ENCODE measurements at places on chromosomes 3 and 15.

DNA sequence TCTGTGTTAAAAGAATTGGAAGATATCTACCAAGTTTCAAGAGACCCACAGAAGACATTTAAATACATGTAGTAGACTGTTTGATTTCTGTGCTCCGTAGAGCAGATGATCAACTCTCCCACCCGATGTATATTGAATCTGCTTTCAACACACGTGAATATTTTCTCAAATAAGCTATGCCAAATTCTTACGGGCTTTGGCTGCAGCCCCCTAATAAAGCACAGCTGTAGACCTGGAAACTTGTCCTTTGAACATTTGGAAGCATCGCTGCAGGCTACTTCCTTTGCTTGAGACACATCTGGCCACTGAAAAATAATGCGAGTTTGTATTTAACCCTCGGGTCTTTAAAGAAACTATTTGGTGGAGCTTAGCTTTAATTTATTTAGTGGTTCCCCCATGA is 98.3 kb upstream of the SELENOK start:
- no peak for DNase-seq

- DNase-seq = peak; percentile 59
These were observed 5.6 kb upstream of the MECOM start for GRCh38 chr3:169668957-169669741.

GRCh38 chr3:50192689-50193141 is 1.3 kb downstream of the GNAT1 start:
- no peak for DNase-seq

GRCh38 chr3:58416191-58416590 is 17.4 kb downstream of the PDHB start:
- no peak for DNase-seq

DNA sequence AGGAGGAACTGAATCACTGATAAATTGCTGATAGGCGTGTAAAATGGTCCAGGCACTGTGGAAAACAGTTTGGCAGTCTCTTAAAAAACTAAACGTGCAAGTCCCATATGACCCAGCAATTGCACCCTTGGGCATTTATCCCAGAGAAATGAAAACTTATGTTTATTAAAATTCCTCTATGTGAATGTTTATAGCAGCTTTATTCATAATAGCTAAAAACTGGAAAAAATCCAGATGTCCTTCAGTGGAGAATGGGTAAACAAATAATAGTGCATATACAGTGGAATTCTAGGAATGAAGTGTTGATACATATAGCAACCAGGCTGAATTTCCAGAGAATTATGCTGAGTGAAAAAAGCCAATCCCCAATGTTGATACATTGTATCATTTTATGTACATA is 482.2 kb upstream of the PDZRN3 start:
- DNase-seq = no peak

DNA sequence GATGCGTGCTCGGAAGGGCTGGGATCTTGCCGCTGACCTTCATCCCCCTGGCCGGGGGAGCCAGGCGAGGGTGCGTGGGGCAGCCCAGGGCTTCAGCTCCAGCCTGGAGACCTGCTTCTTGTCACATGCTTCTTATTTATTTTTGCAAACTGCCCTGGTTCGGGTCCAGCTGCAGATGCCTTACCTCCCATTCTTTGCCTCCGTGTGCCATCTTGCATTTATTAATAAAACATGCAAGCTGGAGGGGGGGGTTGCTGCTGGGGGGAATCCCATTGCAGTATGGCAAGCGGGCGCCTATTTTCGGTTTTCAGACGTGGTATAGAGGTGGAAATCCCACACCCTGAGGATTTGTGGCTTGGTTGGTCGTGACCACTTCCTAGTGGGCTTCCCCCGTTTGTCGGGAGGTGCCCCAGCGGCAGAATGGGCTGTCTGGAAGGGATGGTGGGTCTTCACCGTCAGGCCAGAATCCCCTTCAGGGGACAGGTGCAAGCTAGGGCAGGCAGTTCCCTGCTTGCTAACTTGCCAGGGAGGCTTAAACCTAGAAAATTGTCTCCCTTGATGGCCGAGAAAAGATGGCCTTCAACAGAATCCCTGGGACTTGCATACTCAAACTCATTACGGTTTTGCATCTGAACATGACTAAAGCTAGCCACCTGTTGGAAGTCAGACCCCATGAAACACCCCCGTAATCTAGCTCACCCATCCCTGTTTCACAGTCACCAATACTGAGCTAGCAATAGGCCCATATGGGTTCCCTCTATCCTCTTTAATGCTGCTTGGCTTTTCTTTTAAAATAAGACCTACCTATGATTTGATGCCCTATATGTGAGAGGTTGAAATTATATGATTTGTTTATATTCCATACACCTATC is 569 bp downstream of the TMEM266 start:
- DNase-seq = no peak

- DNase-seq = peak; percentile 6
These were observed 843 bp downstream of the CHRNA5 start for GRCh38 chr15:78565951-78566774.

GRCh38 chr15:45884755-45885445 is 250.1 kb downstream of the SQOR start:
- DNase-seq = no peak

DNA sequence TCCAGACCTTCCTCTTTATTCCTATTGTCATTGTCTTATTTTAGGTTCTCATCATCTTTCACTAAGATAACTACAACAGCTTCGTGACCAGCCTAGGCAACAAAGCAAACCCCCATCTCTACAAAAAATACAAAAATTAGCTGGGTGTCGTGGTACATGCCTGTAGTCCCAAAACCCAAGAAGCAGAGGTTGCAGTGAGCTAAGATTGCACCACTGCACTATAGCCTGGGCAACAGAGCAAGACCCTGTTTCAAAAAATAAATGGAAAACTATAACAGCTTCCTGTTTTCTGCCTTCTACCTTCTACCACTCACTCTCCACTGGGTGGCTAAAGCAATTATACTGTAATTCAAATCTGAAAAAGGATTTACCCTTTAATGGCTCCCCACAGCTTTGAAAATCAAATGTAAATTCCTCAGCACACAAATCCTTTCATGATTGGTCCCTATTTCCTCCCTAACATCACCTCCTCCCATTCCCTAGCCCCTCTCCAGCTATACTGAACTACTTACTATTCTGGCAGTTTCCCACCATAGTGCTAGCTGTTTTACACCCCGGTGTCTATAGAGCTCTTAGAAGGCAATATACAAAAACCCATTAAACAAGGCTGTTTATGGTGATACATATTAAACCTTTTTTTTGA is 33.4 kb downstream of the LRRFIP2 start:
- DNase-seq = no peak

GRCh38 chr3:101676765-101677435 is at the start of gene ZBTB11:
Gene ZBTB11, minus strand, starts transcription at chr3:101677132. Its CDS starts 218 bp downstream, at chr3:101676914.
- no peak for DNase-seq

GRCh38 chr3:12994357-12994606 is 78.9 kb downstream of the IQSEC1 start:
- no peak for DNase-seq

DNA sequence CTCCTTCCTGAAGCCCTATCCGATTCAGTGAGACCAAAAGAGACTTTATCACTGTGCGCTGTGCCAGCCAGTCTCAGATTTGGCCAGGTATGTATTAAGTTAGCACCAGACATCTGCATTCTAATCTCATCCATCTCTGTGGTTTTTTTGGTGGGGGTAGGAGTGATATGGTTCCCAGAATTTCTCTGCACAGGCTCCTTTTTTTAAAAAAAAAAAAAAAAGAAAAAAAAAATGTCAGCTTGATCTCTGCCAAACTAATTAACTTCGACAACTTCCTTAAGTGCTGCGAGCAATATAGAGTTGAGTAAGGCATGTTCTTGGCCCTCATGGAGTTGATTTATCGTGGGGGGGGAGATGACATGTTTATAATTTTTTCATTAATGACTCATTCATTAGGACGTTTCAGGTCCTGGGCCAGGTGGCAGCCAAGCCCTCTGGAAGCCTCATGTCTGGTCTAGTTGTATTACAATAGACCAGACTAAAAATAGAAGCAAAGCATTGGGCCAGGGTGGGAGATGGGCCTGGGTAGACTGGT is 12.9 kb downstream of the SLCO3A1 start:
- no peak for DNase-seq

GRCh38 chr3:134496471-134497071 is 10.7 kb downstream of the CEP63 start:
- DNase-seq = no peak

DNA sequence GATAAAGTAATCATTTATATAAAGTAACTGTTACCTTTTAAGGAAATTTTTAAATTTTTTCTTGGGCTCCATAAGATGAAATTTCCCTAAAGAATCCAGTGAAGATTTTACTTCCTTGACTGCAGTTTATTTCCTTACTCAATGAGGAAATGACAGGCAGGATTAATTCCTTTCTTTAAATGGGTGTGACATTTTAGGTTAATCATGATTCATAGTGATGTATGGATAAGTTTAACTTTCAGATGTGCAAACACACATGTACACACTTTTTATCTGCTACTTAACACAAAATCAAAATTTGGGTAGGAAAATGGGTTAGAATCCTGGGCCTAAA is 11.2 kb upstream of the LEO1 start:
- DNase-seq = no peak

GRCh38 chr15:57924598-57924997 is 140.9 kb downstream of the ALDH1A2 start:
- no peak for DNase-seq
